ENCODE measurements at places on chromosomes 3 and 15. TPM values are rescaled to one million over a fixed set of nuclear protein-coding genes. Genes with fewer than 3 reads are reported as not detected.

Gene NR2E3
- not detected for total RNA-seq

Gene EPM2AIP1
- total RNA-seq = 47.0 TPM

Gene LRRC15
- total RNA-seq = not detected

Gene COL7A1
- total RNA-seq = 1.9 TPM

DNA sequence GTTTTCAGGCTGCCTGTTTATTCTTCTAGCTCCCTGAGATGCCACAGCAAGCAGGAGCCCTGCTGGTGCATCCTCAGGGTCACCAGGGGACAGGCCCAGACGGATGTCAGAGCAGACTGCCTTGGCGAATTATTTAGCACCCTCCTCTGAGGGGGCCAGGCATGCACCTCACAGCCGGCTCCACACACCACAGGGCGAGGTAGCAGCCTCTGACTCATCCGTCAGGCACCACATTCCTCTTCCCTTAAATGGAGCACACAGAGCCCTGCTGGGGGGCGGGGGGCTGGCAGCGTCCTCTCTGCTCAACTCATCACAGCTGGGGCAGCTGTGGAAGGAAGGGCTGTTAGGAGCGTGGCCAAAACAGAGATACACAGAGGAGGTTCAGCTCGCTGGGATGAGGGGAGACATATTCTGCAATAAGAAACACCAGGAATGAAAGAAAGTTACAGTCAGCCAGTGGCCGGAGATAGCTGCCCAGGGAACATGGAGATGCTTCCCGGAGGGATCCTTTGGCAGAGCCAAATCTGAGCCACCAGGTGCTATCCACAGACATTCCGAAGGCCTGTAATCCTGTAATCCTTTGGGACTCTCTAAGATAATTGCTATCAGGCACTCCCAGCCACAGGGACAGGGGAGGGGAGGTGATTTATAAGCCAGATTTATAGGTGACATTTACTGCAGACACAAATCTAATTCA, 13.9 kb upstream of the PRICKLE2 start:
- no peak overlapping the region for H3K27ac ChIP-seq
- no peak overlapping the region for H3K4me3 ChIP-seq
- no peaks in the 10 kb centered on the region for H3K36me3 ChIP-seq
- no peaks in the 10 kb centered on the region for H3K27me3 ChIP-seq
- DNase-seq = no peak
- no peaks in the 10 kb centered on the region for H3K4me1 ChIP-seq

DNA sequence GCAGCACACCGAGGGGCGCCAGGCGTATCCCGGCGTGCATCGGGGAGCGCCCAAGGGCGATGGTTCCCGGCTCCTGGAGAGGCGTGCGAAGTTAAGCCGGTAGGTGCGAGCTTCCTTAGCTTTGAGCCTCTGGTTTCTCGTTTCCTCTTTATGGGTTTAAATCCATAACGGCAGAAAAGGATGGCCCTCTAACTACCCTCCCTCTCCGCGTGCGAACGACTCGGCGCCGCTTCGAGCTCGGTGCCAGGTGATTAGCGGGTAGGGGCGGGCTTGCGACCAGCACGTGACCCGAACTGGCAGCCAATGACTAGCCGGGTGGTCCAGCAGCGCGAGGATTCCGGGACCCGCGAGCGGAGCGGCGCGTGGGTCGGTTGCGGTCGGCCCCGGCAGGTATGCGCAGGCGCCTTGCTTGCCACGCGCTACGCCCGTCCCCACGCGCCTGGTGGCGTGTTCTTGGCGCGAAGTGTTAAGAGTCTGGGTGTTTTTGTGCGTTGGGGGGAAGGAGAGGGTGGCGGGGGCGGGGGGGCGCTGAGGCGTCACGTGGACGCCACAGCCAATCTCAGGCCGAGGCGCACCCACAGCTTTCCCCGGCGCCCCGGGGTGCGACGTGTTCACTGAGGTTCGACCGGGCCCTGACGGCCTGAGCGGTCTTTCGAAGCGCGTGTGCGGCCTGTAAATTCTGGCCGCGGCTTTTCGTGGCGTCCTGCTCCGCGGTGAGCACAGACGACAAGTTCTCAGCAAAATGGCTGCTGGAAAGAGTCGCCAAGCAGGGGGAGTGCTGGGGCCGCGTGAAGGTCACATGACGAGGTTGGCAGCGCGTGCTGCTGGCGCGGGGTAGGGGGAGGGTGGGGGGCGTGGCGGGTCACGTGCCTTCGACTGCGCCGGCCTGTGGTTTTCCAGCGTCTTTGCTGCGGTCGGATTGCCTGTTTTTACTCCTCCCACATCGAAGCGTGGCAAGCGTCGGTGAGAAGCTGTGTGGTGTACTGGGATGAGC, 38.7 kb upstream of the MGA start:
- DNase-seq = peak; percentile 83
- H3K36me3 ChIP-seq = no peaks in the 10 kb centered on the region
- no peak overlapping the region for H3K27ac ChIP-seq
- peak overlapping the region; percentile 44 for H3K4me3 ChIP-seq
- no peaks in the 10 kb centered on the region for H3K27me3 ChIP-seq
- H3K4me1 ChIP-seq = peaks cover 18% of the 10 kb centered on the region

- H3K36me3 ChIP-seq = no peaks in the 10 kb centered on the region
- H3K27ac ChIP-seq = no peak overlapping the region
- H3K4me1 ChIP-seq = no peaks in the 10 kb centered on the region
Measured at GRCh38 chr15:71148048-71148447, 32.8 kb downstream of the THSD4 start.

- H3K4me3 ChIP-seq = no peak overlapping the region
- no peak overlapping the region for H3K27ac ChIP-seq
- H3K36me3 ChIP-seq = no peaks in the 10 kb centered on the region
- no peak for DNase-seq
- no peaks in the 10 kb centered on the region for H3K4me1 ChIP-seq
Measured at GRCh38 chr3:183259087-183259486, 6.0 kb downstream of the B3GNT5 start.

DNA sequence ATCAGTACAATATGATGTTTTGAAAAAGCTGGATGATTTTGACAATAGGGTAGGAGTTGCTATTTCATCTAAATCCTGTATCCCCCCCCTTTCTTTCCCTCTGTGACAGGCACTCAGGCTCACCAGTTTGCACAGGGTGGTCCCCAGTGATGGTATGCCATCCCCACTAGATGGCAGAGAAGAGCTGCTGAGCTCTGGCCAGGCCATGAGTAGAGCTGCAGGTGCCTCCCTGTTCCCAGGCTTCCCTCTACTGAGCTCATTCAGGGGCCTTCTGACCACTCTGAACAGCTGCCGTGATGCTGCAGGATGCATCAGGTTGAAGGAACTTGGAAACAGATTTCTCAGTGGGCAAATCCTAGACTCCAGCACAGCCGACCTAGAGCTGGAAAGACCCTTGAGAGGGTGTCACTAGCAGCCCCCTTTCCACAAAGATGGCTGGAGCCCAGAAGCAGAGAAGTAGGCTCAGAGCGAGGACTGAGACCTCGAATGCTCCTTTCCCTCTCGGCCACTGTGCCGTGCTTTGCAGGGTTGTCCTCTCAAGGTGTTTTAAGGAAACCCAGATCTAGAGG, 45.1 kb downstream of the EFCAB12 start:
- H3K27ac ChIP-seq = no peak overlapping the region
- no peak overlapping the region for H3K4me3 ChIP-seq
- no peaks in the 10 kb centered on the region for H3K27me3 ChIP-seq
- peak; percentile 32 for DNase-seq
- no peaks in the 10 kb centered on the region for H3K4me1 ChIP-seq

DNA sequence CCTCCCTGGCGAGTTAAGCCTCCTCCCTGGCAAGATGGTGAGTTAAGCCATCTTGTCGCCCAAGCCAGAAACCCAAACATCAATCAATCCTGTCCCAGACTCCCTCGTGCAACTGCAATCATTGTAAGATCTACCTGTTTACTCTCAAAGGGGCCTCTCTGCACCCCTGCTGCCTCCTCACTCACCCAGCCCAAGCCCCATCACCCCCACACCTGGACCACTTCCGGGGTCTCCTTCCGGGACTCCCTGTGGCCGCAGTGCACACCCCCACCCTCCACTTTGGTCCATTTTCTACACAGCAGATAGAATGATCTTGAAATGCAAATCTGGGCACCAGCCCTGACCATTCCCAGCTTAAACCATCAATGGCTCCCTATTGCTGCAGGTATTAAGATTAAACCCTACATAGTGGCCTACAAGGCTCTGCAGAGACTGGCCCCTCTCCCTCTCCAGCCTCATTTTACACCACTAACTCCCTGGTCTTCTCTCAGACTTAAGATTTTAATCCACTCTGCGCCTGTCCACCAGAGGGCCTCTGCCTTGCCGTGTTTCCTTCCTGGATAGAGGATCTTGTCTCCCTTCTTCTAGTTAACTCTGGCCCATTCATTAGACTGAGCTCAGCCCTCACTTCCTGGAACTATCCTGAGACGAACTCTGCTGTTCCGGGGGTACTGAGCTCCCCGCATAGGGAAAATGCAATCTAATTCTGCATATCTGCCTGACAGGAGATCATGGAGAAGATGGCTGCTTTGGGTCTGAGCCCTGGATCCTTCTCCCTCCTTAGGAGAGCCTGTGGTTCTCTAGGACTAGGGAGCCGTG, 41.9 kb upstream of the SLC6A1 start:
- no peaks in the 10 kb centered on the region for H3K36me3 ChIP-seq
- H3K4me3 ChIP-seq = no peak overlapping the region
- no peaks in the 10 kb centered on the region for H3K4me1 ChIP-seq
- no peaks in the 10 kb centered on the region for H3K27me3 ChIP-seq

DNA sequence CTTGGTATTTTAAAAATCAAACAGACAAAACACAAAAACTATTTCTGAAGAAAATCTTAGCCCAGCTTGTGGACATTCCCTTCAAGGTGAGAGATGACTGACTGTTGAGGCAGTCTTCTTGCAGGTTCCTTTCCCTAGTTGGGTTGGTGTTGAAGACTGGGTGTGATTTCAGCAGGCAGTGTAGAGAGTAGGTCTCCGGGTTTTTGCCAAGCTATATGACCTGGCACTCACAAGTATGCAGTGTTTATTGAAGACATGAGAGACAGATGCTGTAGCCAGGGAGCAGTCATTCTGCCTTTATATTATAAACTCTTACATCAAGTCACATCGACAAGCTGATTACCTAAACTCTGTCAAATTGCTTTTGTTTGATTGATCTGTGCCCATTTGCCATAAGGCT, 17.5 kb downstream of the SENP8 start:
- H3K4me3 ChIP-seq = no peak overlapping the region
- H3K27me3 ChIP-seq = no peaks in the 10 kb centered on the region
- H3K4me1 ChIP-seq = no peaks in the 10 kb centered on the region
- H3K36me3 ChIP-seq = no peaks in the 10 kb centered on the region
- DNase-seq = no peak
- no peak overlapping the region for H3K27ac ChIP-seq

DNA sequence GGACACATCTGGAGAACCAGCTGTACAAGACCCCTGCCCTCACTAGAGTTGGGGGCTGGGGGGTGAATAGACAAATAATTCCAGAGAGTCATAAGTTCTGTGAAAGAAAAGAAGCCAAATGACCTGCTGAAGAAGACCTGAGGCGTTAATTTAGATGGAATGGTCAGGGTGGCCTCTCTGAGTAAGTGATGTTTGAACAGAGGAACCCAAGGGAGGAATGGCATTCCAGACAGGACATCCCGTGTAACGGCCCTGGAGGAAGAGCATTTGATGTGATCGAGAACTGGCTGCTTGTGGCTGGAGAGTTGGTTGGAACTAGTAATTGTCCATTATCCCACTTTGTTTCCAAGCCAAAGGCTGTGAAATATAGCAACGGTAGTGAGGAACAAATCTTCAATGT, 1.7 kb downstream of the NR2C2 start:
- H3K27me3 ChIP-seq = no peaks in the 10 kb centered on the region
- H3K4me3 ChIP-seq = peak overlapping the region; percentile 83
- H3K27ac ChIP-seq = peak overlapping the region; percentile 97

DNA sequence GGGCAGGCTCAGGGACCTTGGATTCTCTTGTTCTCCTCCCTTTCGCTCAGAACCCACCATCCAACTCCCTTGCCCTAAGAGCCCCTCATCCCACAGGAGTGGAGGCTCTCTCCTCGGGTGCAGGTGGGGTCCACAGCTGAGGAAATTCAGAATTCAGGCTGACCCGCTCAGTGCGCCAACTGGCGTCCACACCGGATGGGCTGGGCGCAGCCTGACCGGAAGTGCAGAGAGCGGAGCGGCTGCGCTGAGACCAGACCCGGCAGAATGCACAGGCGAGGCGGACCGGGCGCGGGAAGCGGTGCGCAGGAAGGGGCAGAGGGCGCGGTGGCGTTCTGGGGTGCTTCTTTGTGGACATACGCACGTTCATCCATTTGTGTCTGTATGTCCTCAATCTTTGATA, 210.4 kb upstream of the NDN start:
- no peak overlapping the region for H3K27ac ChIP-seq
- no peaks in the 10 kb centered on the region for H3K36me3 ChIP-seq
- H3K4me3 ChIP-seq = no peak overlapping the region
- no peaks in the 10 kb centered on the region for H3K27me3 ChIP-seq
- no peaks in the 10 kb centered on the region for H3K4me1 ChIP-seq
- DNase-seq = no peak

DNA sequence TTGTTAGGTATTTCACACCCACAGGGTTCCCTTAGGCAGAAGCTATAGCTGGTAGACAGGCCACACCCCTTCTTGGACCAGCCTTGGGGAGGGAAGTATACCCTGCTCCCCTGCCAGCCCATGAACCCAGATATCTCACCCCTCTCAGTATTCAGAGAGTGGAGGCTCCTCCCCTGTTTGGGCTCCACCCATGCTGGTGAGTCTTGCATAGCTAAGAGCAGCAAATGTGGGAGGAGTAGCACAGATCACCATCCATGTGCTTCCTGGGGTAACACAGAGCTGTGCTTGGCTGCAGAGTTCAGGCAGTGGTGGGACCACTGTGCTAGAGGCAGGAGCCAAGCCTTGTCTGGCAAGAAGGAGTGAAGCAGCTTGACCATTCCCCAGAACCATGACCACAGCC, 427.2 kb downstream of the ZIC1 start:
- no peaks in the 10 kb centered on the region for H3K4me1 ChIP-seq
- H3K36me3 ChIP-seq = no peaks in the 10 kb centered on the region
- no peak for DNase-seq
- no peak overlapping the region for H3K27ac ChIP-seq
- H3K27me3 ChIP-seq = no peaks in the 10 kb centered on the region
- H3K4me3 ChIP-seq = no peak overlapping the region

- no peak overlapping the region for H3K4me3 ChIP-seq
- no peaks in the 10 kb centered on the region for H3K27me3 ChIP-seq
- H3K27ac ChIP-seq = no peak overlapping the region
- no peaks in the 10 kb centered on the region for H3K36me3 ChIP-seq
- no peaks in the 10 kb centered on the region for H3K4me1 ChIP-seq
Measured at GRCh38 chr3:135629701-135630408, 335.7 kb upstream of the PPP2R3A start.

All from CD4-positive, alpha-beta memory T cell (primary cell).